ENCODE measurements at places on chromosomes 5 and 9.

DNA sequence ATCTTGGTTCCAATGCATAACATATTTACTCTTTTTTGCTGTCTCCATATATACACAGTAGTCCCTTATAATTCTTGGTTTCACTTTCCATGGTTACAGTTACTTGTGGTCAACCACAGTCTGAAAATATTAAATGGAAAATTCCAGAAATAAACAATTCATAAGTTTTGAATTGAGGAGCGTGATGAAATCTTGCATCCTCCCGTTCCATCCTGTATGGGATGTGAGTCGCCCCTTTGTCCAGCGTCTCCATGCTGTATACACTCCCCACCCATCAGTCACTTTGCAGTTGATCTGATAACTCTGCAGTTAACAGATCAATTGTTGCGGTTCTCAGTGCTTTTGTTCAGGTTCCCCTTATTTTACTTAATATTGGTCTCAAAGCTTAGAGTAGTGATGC, 11.5 kb upstream of the FAF2 start:
- DNase-seq, result no peak

DNA sequence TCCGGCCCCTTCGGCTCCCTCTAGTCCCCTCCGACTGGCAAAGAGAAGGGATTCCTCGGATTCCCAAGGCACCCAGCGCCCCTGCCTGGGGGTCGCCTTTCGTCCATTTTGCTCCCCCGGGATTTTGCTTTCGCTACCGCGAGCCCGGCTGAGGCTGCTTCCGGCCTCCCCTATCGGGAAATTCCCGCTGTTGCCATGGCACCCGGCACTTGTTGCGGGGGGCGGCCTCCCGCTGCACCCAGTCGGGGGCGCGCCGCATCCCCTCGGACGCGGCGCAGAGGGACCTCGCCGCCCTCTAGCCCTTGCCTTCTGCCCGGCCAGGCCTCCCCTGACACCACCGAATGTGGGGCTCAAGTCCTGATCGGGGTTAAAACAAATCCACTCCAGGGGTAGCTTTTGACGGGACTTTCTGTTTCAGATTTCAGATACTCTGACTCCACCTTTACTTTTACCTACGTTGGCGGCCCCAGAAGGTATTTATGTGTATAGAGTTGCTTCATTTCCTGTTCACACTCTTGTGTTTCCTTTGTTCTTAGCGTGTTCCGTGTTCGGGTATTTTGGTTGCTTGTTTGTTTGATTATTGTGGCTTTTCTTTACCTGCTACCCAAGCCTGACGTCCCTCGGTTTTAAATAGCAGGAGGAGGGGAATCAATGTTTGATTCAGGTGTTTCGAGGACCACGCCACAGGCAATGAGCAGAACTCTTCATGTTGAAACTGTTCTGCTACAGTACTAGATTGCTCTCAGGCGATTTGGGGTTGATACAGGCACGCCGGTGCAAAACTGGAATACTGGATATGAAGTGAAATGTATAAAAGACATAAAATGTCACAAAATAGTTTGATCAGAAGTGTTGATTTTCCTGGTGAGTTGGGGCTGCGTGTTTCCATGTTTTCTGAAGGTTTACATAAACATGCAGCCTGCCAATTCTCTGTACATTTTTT, 1.5 kb downstream of the PARP8 start:
- peak; percentile 27 for DNase-seq

GRCh38 chr9:129835860-129836223, 584 bp downstream of the USP20 start:
- DNase-seq, result no peak

- no peak for DNase-seq
Measured at GRCh38 chr5:174052636-174053035, 7.1 kb downstream of the NSG2 start.

GRCh38 chr9:74064702-74065101, 432.4 kb upstream of the RORB start:
- DNase-seq, result no peak

GRCh38 chr5:41154491-41154890, 58.8 kb downstream of the C6 start:
- no peak for DNase-seq

GRCh38 chr5:142357469-142358090, 32.8 kb upstream of the SPRY4 start:
- no peak for DNase-seq

DNA sequence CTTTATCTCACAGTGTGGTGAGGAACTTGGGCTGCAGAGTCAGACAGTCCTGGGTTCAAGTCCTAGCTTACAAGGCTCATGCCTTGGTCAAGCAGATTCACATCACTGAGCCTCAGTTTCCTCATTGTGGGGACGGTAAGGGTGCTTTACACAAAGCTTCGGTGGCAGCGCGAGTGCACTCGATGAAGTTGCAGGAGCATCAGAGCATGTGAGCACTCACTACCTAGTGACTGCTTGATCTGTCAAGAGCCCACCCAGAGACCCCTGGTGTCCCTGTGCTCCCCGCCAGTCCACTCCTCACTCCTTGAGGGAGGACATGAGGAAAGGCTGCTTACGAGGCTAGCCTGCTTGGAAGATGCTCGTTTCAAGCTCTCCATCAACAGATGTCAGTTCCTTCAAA, 56.2 kb upstream of the GARNL3 start:
- DNase-seq, result no peak

DNA sequence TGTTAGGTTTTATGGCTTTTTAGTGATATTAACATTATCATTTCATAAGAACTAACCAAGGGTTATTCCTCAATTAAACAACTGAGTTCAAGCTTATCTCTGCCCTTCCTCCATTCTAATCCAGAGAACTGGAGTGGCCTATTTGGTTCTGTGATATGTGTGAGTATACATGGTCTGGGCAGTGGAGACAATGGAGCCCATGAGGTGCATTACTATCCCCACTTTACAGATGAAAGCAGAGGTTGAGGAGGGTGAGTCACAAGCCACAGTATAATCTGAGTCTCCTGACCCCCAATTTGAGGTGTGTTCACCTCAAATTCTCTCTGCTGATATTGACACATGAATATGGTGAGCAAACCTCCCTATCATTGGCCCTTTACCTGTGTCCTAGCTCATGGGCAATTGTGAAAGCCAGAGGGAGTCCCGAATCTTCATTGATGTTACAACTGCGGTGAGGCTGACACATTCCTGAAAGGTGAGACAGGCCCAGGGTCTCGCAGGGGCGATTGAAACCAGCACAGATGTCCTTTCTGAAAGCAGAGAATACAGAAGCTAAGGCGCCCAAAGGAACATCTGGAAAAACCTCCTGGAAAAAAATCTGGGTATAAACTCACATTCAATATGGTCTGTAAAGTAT, 217.2 kb downstream of the TARS1 start:
- no peak for DNase-seq

- DNase-seq, result no peak
Measured at GRCh38 chr9:99000476-99001395, 57.0 kb downstream of the COL15A1 start.

DNA sequence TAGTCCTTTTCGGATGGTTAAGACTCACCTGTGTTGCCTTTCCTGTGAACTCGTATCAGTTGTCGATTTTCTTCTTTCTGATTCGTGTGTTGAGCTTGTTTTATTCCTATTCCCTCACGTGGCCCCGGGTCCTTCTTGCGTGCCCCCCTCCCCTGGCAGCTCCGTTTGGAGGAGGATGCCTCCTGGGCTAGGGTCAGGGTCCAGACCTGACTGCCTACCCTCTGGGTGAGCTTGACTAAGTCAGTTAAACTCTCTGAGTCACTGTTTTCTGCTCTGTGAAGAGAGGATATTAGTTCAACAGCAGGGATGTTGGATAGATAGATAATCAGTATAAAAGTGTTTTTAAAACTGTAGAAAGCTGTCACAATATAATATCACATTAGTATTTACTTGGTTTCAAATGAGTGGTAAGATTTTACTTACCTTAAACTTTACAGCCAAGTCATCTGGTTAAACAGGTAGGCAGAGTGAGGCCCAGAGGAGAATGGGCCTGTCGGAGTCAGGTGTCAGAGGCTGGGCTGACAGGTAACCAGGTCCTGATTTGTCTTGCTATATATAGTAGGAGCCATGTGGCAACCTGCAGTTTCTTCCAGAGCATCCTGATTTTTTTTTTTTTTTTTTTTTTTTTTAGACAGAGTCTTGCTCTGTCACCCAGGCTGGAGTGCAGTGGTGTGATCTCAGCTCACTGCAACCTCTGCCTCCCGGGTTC, 24.2 kb downstream of the PPARGC1B start:
- DNase-seq, result no peak

GRCh38 chr5:59178482-59178881, 595.6 kb downstream of the RAB3C start:
- DNase-seq, result no peak

GRCh38 chr9:33443047-33443446, 4.3 kb downstream of the AQP3 start:
- DNase-seq, result no peak

DNA sequence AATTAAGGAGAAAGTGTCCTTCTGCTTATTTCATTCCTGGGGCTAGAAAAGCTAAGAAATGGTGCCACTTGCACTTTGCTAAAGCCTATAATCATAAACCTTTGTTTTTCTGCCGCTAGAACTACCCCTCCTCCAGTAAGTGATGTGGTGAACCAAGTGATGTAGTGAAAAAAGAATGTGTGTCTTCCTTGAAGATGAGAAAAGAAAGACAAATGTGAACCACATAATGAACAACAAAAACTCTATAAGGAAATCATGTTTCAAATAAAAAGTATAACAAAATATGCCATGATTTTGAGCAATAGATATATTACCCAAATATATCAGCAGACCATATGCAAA, 179.0 kb upstream of the SGCD start:
- DNase-seq, result no peak

DNA sequence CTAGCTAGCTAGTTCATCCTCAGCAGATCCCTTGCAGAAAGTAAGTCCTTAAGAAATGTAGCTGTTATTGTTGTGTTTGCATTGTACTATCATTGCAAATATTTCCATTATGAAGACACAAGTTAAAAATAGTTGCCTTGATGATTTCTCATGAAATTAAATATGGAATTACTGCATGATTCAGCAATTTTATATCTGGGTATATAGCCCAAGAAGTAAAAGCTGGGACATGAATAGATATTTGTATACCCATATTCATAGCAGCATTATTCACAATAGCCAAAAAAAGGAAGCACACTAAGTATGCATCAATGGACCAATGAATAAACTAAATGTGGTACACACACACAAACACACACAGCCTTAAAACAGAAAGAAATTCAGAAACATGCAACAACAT, 6.8 kb downstream of the IFNB1 start:
- DNase-seq, result no peak

GRCh38 chr9:100355561-100355960, 2.8 kb upstream of the TEX10 start:
- no peak for DNase-seq

- DNase-seq, result no peak
Measured at GRCh38 chr9:114117996-114118830, 19.1 kb upstream of the KIF12 start.

GRCh38 chr5:6926491-6927038, 213.3 kb downstream of the TENT4A start:
- no peak for DNase-seq

- DNase-seq, result no peak
Measured at GRCh38 chr9:37156205-37156604, 35.8 kb downstream of the ZCCHC7 start.

DNA sequence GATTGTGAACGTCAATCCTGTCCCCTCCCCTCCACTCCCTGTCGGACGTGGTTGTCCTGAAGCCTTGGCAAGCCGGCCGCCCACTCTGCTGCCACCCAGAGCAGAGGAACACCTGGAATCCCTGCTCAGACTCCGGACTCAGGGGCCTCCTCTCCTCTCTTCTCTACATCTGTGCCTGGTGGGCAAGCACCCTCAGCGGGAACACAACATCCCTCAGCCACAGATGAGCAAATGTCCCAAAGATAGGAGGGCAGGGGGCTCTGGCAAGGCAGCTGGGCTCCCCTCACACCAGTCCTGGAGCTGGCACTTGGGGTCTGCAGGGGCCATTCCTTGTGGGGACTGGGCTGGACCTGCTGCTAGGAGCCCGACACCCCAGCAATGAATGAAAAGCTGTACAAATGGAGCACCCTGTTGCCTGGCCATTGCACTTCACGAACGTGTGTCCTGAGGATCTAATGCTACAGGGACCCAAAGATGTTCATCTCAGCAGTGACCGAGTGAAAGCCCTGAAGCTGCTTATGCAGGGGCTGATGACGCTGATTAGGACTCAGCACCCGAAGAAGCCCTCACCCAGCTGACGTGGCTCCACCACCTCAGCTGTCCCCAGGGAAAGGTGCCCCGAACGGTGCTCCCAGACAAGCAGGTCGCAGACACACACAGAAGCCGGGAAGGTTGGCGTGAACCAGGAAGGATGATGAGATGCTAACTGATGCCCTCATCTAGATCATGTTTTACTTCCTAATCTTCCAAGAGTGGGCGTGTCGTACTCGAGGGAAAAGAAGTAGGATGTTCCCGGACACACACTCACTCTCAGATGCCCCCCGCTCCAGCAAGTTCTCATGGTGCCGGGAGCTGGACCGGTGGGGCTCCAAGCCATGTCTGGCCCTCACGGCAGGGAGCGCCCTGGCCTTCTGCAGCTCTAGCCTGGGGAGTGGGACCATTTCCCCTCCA, 177.0 kb upstream of the PPP1R26 start:
- DNase-seq, result no peak

GRCh38 chr5:123873846-123874245, 361.9 kb downstream of the CSNK1G3 start:
- no peak for DNase-seq

GRCh38 chr9:126788046-126788445, 16.8 kb upstream of the ZBTB43 start:
- no peak for DNase-seq

- no peak for DNase-seq
Measured at GRCh38 chr9:125821078-125821477, 73.9 kb downstream of the PBX3 start.

DNA sequence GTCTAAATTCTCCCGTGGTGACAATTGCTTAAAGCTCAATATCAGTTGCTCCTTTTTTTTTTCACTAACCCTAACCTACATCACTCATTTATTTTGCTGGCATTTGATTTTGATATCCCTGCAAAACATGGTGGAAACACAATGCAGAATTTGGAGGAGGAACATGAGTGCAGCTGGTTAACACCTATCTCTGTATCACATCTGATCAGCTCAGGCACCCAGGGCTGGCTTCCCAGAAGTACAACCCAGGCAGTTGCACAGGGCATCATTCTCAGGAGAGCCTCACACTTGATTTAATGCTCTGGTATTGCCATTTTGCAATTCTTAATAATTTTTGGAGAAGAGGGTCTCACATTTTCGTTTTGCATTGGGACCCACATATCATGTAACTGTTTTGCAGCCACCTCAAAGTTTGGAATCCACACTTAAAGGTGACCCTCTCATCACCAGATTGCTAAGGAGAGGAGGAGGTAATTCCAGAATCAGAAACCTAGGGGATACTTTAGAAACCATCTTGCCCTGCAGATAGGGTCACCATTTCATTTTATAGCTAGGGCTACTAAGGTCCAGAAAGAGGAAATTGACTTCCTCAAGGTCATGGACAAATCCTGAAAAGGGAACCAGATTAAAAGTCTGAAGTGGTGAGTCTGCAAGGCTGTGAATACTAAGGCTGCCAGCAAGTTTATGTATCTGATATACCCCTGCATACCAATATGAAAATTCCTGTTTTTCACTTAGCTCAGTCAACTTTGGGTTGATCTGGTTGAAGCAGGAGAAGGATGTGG, 19.3 kb upstream of the ADAM19 start:
- no peak for DNase-seq

- peak; percentile 9 for DNase-seq
Measured at GRCh38 chr5:144187699-144188294, 17.1 kb downstream of the KCTD16 start.

GRCh38 chr9:6525326-6526045, 112.5 kb downstream of the UHRF2 start:
- DNase-seq, result no peak
